ENCODE measurements at places on chromosomes 11 and 22.

DNA sequence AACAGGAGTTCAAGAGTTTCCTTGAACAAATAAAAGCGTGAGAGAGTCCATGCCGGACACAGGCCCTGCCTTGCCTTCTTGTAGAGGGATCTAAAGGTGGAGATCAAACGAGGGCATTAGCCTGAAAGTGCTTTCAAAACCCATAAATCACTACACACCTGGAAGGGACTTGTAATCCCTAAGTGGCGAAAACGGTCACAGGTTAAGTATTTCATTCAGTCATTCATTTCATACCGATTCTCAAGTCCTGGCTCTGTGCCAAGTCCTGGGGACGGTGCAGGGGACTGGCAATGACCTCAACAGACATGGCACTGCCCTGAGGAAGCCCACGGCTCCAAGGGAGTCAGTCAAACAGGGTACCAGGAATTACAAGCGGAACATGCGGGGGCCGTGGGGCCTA lies 26.6 kb downstream of the ELFN2 start:
- DNase-seq = no peak

DNA sequence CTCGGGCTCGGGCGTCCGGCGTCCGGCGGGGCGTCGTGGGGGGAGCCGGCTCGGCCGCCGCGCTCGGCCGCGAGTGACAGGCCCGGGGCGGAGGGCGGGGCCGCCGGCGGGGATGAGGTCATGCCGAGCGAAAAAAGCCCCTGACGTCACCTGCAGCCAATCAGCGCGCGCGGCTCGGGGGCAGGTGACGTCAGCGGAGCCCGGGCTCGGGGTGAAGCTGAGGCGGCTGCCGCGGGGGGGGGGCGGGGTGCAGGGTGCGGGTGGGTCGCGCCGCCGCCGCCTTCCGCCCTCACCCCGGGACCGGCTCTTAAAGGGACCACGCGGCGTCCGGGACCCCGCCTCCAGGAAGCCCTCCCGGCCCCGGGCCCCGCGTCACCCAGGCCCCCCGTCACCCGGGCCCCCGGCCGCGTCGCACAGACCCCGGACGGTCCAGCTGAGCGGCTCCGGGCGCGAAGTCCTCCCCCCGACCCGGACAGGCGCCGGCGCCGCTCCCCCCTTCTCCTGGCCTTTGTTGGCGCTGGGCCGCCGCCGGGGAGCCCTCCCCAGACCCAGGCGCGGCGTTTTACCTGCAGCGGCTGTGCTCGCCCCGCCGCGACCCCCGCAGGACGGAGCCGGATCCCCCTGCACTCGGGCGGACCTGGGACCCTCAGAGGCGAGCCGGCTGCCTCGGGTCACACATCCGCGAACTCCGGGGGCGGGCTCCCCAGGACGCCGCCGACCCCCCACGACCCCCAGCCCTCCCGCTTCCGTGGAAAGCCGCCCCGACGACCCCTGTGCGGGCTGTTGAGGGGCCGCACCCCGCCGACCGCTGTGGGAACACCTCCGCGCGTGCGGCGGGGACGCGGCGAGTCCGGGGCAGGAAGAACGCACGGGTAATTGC lies at the start of gene DUSP8:
DUSP8 (minus strand) TSS at position 75 of the 880 bp plus-strand sequence. CDS start 6,445 bp downstream, outside the sequence.
- DNase-seq = peak; percentile 89

DNA sequence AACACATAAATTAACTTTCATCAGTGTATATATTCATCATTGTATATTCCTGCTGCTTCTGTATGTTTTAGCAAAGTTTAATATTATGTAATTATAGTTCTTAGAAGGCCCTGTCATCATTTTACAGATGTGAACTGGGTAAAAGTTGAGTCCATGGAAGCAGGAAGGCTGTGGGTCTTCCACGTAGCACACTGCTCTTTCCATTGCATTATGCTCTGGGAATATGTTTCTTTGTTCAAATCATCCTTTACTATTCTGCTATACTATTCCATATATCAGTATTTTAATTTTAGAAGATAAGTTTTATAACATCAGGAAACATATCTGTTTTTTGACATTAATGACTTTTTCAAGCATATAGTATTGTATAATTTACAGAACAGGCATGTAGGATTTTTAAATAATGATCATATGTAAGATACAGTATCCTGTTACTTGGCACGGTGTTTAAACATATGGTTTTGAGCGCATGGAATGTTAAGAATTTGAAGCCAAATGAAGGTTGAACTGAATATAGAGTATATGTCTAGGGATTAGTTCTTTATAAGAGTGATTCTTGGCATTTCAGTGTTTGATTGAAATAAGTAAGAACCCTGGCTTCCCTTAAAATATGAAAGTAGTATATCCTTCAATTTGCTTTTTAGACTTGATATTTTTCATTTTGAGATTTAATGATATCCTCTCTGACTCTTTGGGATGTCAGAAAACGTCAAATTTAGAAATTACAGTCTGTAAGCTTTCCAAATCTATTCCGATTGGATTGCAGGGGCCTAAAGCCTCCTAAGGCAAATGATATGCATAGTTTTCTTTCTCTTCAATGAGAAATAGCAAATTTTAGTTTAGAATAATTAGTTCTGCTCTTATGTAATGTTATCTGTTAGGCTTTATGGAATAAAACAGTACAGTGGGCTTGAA lies 8.6 kb downstream of the CCDC81 start:
- DNase-seq = no peak

- DNase-seq = no peak
Measured at GRCh38 chr11:8930456-8931175, 2.1 kb downstream of the C11orf16 start.

GRCh38 chr11:13415201-13415600 lies 47.8 kb downstream of the BTBD10 start:
- no peak for DNase-seq

GRCh38 chr11:85569525-85569924 lies 57.6 kb downstream of the DLG2 start:
- DNase-seq = no peak

Measured in activated CD4-positive, alpha-beta T cell treated with anti-CD3 and anti-CD28 coated beads, Interleukin-2, Interleukin-6, amounts not matched to agents 100 ng/mL and 50 ng/mL, durations not matched to agents 16 hours and 8 hours (primary cell).